Hematopoietic multipotent progenitor cell treated with erythropoietin and hydrocortisone succinate and interleukin-3 and kit ligand, for 6 days (in vitro differentiated cells): ENCODE measurements at places on chromosomes 12 and 14.
A peak's percentile ranks its signal among the peaks of the same experiment; 100 is the strongest.

GRCh38 chr12:91127751-91128150 is 16.5 kb upstream of the LUM start:
- no peak for DNase-seq

DNA sequence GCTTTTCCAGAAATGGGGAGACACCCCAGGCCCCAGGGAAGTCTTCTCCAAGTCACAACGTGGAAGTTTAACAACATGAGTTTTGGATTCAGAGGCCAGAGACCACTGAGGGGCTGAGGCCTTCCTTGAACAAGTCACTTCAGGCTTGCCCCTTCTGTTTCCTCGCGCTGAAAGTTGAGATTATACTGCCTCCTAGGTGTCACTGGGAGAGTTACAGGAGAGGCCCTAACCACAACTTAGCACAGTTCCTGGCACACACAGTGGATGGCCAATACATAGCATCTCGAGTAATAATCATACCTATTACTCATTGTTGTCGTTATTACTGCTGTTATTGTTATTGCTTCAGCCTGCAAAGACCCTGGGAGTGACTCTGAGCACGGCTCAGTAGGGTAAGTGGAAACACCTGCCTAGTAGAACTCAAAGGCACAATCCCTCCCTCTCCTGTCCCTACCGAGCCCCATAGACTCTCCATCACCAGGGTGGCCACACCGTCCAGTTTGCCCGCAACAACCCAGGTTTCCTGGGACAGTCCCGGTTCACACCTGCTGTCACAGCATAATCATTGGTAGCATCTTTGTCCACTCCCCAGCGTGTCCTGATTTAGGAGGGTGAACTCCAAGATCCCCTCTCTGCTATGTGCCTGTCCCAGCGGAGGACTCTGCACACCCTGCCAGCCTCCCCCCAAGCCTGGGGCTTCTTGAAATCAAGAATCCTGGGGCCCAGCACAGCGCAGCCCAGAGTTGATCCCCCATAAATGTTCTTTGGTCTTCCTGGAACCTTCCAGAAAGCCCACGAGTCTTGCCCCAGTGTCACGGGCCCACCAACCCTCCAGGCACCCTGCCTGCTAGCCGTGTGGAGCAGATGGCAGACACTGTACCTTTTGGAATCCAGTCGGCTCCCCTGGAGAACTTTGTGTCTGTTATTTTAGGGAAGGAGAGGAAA is 85.0 kb downstream of the SYNE3 start:
- DNase-seq = peak; percentile 52

DNA sequence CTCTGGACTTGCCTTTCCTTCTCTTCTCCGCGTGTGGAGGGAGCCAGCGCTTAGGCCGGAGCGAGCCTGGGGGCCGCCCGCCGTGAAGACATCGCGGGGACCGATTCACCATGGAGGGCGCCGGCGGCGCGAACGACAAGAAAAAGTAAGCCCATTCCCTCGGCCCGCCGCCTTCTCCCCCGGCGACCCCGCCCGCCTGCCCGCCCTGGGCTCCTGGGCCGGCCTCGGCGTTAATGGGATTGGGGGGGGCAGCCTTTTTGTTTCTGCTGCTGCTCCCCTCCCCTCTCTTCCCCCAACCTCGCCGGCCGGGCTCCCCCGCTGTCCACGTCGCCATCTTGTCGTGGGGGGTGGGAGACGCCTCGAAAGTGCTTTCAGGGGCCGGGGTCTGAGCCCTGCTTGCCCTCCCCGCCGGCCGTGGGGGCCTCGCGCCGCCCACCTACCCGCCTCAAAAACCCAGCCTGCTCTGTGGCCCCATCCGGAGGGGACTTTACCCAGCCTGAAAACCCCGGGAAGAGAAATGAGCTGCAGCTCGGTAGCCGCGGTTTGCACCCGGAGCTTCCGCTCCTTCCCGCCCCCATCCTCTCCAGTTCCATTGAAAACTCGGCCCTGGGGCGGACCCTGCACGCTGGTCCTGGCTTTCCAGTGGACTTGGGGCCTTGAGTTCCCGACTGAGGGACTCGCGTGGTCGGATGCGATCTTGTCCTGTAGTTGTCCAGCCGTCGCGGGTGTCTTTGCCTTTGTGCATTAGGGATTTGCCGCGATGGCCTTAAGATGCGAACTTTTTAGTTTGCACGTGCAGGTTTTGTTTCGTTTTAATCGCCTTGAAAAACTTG is 598 bp downstream of the HIF1A start:
- DNase-seq = peak; percentile 64

DNA sequence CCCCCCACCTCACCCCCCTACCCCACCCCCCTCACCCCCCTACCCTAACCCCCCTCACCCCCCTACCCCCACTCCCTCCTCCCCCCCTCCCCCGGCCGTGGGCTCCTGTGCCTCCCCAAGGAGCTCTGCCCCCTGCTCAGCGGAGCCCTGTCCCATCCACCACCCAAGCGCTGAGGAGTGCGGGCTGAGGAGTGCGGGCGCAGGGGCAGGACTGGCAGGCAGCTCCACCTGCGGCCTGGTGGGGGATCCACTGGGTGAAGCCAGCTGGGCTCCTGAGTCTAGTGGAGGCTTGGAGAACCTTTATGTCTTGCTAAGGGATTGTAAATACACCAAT is 2.3 kb upstream of the JPH4 start:
- no peak for DNase-seq

DNA sequence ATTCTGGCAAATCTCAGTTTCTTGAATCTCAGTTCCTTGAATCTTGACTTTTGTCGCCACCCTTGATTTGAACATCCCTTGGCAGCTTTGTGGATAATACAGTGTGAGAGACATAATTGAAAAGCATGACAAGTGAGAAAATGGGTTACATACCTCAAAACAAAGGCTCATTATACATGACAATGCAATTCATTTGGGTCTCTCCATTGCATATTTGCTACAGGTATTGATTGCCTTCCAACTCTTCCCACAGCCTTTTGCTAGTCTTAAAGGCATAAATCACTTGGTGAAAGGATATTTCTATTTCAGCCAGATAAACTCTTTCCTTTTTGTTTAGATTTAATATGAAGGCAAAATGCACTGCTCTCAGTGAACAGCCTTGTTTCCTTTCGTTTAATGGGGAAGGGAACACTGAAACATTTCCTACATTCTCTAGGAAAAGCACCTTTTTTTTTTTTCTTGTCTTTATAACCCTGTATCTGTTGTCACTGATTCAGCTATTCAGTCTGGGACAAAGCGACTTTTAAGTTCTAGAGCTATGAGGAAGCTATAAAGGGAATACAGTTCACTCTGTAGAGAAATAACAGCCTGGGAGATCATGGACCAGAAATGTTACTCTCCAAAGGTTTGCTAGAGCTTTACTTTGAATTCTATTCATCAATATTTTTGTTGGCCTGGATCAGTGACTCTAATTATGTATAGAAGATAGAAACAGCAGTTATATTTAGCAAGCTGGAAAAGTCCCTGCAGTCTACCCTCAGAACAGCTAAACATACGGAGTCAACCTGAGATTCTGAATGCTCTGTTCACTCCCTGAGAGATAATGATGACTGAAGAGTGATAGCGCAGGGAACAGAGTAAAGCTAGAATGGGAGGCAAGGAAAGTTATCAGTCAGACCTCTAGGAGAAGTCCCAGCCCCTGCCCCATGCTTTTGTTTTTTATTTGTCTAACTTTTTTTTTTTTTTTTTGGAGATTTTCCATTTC is 311.4 kb downstream of the RGS6 start:
- no peak for DNase-seq

DNA sequence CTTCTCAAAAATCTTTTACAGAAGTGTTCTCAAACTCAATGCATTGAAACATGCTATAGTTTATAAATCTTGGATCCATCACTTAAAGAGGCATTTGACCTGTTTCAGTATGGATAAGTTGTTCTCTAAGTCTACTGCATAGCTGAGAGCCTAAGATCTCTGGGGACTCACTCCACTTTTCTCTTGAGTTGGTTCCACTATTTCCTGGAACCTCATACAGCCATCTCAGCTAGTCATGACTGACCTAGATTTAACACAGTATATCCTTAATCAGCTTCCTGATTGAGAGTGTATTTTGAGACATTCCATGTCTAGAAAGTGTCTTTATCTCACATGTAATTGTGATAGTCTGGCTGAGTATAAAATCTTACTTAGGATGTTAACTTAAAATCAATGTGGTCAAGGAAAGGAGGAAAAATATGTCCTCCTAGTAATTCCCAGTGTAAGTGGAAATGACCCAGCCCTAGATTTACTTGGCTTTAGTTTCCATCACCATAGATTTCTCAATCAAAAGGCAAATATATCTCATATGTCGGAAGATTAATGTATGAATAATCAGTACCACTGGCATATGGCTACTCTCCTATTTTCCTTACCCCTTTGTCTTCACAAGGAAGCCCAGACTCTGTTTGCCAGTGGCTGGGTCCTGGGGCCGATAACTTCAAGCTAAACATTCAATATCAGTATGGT is 61.9 kb downstream of the KICS2 start:
- no peak for DNase-seq

DNA sequence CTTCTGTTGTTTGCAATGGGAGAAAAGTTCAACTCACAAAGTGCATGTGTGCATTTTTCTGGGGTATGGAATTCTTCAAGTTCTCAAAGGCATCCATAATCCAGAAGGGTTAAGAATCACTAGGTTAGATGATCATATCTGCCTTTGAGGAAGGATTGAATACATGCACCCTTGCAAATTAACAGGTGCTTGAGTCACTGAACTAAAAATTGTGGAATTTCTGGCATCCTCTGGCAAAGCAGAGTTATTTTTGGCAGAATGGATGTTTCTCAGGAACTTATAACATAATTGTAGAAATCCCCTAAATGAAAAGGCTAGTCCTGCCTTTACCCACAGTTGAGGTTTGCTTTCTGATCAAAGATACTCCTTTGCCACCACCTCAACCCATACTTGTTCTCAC is 136.5 kb upstream of the DYRK2 start:
- DNase-seq = no peak

DNA sequence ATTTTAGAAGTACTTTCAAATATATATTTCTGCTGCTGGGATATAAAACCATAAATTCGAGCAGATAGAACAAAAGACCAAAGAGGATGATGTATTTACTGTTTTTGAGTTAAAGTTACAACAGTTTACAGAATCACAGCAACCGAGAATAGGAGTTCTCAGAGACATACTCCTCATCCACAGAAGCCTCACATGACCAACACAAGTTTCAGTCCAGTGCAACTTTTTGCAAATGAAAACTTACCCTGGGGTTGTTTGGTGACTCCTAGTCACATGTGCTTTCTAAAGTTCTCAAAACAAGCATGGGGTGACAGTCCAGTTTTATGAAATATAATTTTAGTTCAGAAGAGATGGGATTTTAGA is 117.1 kb downstream of the PRKCH start:
- no peak for DNase-seq
